ENCODE measurements at places on chromosomes 16 and 17. TPM values are rescaled to one million over a fixed set of nuclear protein-coding genes. Genes with fewer than 3 reads are reported as not detected.

GRCh38 chr17:43588664-43589435 is 42.7 kb upstream of the ETV4 start:
- DNase-seq = peak; percentile 23

DNA sequence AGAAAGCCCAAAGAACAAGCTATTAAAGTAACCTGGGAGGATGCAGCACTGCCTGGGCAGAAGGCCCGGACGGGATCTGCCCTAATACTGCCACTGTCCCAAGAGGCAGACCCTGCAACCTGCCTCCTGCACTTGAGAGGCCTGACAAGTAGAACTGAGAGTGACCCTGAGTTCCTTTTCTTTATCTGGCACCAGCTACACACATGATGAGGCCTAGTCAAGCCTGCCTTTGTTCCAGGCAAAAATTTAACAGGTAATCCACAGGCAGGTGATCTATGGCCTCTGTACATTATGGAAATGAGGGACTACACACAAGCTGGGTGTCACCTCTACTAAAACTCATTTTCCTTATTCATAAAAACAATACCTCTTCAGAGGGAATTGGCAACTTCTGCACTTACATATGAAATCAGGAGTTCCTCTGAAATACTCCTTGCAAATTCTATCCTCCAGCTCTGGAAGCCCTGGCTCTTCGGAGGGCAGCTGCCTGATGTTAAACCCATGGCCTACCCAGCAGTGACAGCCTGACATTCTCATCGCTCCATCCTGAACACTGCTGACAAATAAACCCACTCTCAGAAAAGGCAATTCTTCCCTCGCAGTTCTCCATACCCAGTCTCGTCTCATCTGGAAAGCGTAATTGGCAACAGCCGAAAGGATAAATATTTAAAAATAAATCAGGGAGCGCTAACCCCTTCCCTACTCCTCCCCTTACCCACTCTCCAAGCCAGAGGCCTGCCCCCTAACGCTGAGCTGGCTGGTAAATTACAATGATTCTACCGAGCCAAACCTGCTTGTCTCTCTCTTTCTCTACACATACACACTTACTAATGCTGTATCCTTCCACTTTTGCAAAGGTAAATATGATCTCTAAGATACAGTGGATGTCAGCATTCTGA is 2.5 kb upstream of the ZFHX3 start:
- DNase-seq = no peak

DNA sequence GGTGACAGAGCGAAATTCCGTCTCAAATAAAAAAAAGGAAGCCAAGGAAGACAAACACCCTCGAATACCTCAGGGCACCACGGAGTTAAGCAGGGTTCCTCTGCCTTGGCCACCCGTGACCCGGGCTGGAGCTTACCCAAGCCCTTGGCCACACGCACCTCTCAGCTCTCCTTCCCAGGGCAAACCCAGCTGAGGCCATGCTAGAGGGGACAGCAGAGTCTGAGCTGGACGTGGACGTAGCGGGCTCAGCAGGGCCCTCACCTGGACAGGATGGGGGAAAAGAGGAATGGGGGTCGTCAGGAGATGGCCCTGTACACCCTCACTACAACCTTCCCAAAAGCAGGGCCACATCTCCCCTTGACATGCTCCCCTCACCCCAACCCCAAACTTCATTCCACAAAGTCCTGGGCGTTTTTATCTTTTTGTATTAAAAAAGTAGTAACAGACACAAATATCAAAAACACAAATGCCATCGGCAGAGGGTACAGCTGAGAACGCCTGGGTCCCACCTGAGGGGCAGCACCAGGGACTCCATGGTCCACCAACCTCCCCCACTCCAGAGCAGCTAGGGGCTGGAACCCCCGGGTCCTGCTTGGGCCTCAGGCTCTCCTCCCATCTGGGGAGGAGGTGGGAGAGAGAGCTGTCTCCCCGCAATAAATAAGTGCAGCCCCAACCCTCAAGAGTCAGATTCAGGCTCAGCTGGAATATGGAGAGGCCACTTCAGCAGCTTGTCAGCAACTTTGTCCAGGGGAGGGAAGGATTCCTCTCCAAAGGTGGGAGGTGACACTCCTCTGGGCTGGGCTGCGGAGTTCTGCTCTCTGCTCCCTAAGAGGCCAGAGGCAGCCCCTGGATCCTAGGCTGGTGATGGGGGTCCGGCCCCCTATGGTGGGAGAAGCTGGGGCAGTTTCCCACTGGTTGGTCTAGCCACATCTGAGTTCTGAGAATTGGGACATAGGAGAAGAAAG is 11.9 kb downstream of the PER1 start:
- DNase-seq = peak; percentile 20

DNA sequence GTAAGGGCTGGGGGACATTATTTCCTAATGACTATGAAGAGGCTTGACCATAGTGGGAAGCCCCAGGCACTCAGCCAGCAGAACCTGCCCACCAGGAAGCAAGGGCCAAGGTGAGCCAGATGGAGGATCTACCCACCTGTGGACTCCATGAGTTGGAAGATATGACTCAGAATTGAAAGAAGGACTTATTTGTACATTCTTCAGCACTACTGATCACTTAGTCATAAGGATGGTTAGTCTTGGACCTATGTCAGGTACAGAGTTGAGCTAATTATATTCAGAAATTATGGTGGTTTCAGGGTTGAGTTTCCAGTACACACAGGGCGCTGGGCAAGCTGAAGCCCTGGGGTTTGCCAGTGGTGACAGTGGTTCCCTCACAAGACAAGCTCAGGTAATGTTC is 24.0 kb upstream of the GRIN2A start:
- DNase-seq = no peak

GRCh38 chr17:38970128-38970527 is 2.9 kb upstream of the FBXO47 start:
- DNase-seq = no peak

DNA sequence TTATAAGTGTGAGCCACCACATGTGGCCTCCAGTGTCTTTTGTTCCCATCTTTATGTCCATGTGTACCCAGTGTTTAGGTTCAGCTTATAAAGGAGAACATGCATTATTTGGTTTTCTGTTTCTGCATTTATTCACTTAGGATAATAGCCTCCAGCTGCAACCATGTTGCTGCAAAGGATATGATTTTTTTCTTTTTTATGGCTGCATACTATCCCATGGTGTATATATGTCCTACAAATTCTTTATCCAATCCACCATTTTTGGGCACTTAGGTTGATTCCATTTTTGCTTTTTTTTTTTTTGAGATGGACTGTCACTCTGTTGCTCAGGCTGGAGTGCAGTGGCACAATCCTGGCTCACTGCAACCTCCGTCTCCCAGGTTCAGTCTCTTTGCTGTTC is 32.9 kb downstream of the ATAD5 start:
- no peak for DNase-seq

PAGR1 gene
- total RNA-seq = 31.6 TPM

DNA sequence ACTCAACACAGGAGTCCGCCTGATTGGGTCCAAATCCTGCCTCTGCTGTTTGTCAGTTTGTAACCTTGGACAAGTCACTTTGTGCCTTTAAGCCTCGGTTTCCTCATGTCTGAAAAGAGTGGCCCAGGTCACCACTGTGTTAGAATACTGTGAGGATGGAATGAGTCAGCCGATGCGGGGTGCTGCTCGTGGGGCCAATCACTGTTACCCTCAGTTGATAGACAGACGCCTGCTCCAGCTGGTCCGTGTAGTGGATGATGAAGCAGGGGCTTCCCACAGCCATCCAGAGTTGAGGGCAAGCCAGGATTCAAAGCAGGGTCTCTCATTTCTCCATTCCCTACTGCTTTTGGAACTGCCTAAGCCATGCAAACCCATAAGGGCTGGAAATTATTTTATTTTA is 5.8 kb downstream of the FBXL19 start:
- no peak for DNase-seq

GRCh38 chr17:36722121-36722902 is 120.9 kb downstream of the MRM1 start:
- DNase-seq = peak; percentile 71

DNA sequence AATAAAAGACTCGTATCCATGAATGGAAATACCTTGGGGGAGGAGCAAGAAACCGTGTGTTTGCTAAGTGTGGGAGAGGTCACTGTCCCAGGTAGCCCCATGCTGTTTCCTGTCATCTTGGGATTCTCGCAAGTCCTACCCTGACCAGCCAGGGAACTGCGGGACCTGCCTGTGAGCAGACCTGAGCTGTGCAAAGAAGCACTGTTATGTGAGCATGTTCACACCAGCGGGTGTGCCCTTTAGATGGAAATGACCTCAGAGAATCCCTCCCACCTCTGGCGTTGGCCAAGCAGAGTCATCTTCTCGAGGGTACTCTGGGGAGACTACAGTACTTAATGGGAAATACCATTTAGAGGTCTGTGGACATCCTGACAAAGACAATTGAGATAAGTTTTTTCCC is 127.0 kb upstream of the MON1B start:
- no peak for DNase-seq

DNA sequence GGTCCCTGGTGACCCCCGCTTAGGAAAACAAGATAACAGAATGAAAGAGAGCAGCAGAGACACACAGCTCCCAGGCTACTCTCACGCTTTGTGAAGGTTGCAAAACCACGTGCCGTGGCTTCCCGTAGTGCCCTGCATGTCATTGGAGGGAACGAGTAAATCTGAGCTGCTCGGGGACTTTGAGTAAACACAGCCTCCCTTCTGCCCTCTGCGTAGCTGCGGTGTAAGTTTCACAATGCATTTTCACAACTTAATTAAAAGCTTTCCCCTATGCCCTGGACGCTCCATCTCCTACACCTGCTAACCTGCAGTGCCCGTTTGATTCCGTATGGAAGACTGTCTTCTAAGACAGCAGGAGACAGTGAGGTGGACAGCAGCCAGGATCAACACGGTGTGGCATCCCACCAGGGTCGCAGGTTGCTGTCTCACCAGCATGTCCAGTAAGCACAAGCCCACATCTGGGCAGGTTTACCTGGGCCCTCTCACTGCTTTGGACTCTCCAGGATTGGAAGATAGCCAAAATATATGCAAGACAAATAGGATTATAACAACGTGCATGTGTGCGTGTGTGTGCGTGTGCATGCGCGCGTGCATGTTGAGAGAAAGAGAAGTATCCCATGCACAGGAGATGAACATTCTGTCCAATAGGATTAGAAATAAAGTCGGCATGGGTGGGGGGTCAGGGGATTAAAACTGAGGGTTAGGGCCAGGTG is 116.4 kb upstream of the RCVRN start:
- peak; percentile 51 for DNase-seq

GRCh38 chr16:68126395-68126794 is 41.2 kb downstream of the NFATC3 start:
- no peak for DNase-seq

DNA sequence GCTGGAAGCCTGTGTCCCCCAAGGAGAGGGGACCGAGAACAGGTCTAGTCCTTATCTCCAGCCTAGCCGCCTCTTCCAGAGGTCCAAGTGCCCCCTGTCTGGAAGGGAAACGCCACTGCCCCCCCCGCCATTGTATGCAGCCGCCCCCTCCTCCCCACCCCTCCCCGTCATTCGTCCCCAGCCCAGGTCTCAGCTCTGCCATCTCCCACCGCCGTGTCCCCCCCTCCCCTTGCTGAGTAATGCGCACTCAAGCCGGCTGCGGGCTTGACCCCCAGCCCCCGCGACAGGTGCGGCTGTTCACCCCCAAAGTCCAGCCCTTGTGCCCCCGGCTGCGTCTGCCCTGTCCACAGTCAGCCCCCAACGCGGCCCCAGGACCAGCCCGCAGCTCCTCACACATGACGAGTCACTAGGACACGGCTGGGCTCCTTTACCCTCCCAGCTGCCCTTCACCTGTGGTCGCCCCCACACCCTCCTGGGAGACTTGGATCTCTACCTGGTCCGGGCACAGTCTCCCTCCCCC is 622 bp downstream of the GPRC5B start:
- DNase-seq = peak; percentile 55

STUB1 gene
- total RNA-seq = 116 TPM

DNA sequence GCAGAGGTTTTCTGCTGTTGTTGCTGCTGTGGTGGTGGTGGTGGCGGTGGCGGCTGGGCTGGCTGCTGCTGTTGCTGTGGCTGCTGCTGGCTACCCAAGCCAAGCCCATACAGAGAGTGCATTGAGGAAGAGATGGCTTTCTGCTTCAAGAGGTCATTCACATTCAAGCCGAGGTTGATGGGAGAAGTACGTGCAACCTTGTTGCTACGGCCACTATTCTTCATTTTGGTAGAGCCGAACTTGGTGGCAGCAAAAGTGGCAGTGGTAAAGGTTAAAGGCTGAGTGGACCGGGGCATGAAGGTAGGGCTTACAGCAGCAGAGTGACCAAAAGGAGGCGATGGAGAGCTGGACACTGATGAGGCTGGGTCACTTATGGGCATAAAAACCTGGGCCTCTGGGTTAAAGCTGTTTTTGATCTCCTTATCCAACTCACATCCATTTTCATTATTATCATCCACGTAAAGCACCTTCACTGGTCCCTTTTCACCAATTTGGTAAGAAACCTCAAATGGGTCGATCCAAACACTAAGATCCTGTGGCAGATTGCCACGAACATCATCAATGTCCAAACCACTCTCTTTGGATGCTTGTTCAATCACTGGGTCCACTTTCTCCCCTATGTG is 2.8 kb downstream of the TOB1 start:
- DNase-seq = peak; percentile 60

DNA sequence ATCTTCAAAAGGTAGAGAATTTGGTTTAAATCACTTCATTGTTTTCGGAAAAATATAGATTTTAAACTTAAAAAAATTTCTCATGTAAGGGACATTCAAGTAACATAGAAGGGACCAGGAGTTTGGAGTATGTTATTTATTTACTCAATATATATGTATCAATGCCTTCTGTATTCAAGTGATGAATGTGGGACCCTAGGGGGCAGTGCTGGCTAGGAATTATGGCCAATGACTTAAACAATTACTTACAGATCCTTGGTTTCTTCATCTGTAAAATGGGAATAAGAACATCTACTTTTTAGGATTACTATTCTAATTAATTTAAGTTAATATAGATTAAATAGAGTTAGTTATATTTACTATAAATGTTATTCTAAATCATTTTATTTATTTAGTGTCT is 886.3 kb upstream of the RBFOX1 start:
- DNase-seq = no peak

KRTAP2-2 gene
- total RNA-seq = not detected

- no peak for DNase-seq
These were observed 3.0 kb downstream of the IL32 start for GRCh38 chr16:3068487-3068886.

MYO15B gene
- 99.8 TPM for total RNA-seq

DNA sequence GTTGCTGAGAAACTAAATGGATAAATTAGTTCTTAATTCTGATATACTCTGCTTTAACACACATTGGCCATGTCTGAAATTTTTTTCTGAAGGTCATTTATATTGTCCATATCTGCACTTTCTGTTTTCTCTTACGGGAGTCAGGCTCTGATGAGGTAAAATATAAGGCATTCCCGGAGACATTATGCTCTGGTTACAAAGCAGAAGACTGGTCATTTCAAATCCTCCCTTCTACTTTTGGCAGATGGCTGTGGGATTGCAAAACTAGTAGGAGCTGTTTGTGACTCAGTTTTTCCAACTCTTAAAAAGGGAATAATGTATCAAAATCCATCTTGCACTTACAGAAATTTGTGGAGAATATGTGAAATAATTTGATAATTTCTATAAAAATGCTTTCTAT is 92.2 kb upstream of the CPHXL start:
- DNase-seq = peak; percentile 16

ALOXE3 gene
- total RNA-seq = 0.77 TPM

GRCh38 chr17:5816491-5817070 is 232.3 kb upstream of the NLRP1 start:
- no peak for DNase-seq

All from hepatocyte (in vitro differentiated cells).